CD8-positive, alpha-beta T cell (primary cell): ENCODE measurements at places on chromosomes 12 and 14.

- DNase-seq, result no peak
These were observed 441 bp downstream of the PDE3A start for GRCh38 chr12:20368651-20369304.

GRCh38 chr12:12510551-12510950, 52.1 kb downstream of the DUSP16 start:
- DNase-seq, result no peak

- no peak for DNase-seq
These were observed 37.3 kb downstream of the PTGER2 start for GRCh38 chr14:52351233-52352060.

DNA sequence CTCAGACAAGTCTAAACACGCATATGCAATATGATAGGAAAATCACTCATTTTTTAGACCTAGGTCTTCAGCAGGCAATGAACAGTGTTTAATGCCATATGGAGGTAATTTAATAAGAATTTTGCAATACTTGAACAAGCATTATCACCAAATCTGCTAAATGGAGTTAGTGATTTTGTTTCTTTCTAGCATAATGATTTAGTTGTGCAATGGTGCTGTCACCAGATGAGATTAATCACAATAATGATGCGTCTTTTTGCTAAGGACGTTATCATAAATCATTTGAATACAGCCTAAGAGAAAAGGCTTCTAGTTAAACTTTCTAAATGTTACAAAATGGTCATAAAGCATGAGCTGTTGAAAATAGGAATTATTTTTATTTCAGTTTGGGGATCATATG, 170.0 kb upstream of the SLC16A7 start:
- DNase-seq, result no peak

DNA sequence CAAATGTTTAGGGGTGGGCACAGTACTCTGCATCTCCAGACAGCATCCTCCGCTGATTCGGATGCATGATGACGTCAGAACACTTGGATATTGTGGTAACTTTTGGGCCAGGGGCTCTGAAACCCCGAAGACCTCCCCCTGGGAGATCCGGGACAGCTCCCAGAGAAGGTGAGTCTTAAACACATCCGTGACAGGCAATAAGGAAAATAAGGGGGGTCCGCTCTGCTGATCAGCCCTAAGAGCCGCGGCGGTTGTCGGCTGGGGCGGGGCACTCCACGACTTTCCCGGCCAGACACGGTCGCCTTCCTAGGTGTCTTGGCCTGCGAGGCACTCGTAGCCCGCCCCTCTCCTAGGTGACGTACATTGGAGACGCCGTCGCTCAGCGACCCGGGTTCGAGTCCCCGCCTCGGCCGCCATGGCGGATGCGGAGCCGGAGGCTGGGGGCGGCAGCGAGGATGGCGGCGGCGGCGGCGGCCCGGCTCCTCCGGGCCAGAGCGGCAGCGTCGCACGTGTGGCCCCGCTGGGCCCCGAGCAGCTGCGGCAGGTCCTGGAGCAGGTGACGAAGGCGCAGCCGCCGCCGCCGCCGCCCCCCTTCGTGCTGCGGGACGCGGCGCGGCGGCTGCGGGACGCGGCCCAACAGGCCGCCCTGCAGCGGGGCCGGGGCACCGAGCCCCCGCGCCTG, at the start of gene ZNF839:
TSS of gene ZNF839 (plus strand) at position 396 of the 682 bp plus-strand sequence. CDS start at position 416, 20 bp downstream.
- peak; percentile 89 for DNase-seq

DNA sequence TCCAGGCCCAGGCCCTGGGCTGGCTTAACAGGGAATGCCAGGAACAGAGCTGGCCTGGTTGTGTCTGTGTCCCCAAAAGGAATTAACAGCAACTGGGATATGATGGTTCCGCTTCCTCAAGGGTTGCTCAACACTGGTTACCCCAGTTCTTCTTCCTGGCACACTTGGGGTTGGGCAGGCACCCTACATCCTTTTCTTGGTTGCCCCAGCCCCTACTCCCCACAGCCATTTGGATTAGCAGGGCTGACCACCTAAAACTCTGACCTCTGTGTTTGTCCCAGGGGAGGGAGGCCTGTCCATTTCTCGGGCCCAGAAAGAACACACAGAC, 30.8 kb downstream of the NCKAP5L start:
- DNase-seq, result no peak

DNA sequence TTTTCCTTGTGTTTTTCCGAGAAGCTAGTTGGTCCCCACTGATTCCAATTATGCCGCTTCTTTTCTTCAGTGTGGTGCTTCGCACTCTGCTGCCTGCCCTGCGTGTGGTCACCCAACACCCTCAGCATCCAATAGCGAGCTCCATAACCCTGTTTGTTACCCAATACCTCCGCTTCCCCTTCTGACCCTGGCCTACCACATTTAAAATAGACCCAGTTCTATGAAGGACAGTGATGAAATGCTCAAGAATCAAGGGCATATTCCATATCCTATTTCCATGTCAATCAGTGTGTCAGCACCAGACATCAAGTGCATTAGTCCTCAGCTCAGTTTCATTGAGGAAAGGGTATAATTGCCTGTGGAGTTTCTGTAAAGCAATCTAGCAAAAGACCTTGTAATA, 9.5 kb downstream of the NDRG2 start:
- DNase-seq, result no peak

- no peak for DNase-seq
These were observed 128.6 kb downstream of the CRADD start for GRCh38 chr12:93805736-93806141.

DNA sequence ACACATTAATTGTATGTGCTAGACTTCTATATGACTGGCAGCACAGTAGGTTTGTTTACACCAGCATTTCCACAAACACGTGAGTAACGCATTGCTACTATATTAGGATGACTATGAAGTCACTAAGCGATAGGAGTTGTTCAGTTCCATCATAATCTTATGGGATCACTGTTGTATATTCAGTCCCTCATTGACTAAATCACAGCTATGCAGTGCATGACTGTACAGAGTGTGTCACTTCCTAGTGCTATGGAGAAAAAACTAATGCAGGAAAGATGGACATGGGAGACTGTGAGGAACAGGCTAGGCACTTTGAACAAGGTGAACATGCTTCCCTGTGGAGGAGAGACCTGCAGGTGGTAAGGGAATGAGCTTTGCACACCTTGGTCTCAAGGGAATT, 259.8 kb downstream of the NUAK1 start:
- DNase-seq, result no peak

DNA sequence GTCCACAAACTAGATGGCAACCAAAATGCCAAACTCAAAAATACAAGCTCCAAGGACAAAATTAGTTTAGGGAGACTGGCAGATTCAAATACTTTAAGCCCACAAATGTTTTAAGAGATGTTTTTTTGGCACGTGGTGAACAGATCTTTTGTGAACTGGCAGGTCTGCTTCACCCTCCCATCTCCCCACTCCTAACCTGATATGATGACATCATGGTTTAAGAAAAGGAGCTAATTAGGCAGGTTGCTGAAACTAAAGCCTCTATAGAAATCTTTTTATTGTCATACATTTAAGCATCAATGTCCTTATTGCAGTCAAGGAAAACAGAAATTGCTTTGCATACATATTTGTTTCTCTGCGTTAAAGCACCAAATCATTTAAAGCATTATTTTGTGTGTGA, 5.8 kb downstream of the LRIG3 start:
- DNase-seq, result no peak

- DNase-seq, result peak; percentile 77
These were observed 55.8 kb upstream of the VRK1 start for GRCh38 chr14:96741151-96741977.

DNA sequence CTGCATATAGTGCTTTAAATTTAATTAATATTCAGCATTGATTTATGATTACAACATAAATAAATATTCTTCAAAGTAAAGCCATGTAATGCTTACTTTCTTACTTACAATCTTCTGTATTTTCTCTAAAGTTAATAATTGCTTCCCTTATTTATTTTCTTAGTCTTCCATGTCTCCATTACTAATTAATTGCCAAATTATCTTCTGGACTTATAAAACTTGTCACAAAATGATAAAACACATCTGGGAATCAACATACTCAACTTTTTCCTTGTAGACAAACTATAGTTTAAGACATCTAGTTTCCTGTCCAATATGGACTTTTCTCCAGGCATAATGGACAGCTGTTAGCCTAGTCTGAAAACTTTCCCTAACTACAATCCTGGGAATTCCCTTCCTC, 466.6 kb downstream of the FLRT2 start:
- DNase-seq, result no peak

DNA sequence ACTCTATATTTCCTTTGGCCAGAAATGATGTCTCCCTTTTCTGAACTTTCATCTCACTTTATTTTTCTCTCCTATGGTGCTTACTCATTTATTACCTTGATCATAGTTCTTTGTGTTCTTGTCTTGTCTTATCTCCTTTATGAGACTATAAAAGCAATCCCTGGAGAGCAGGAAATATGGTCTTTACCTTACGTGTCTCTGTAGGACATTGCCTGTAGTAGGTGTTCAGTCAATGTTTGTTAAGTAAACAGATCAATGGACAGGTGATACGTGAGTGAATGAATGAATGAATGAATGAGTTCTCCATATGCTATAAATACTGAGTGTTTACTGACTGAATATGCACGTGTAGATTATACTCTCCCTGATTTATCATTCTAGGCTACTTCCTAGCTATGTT, 193.7 kb upstream of the HMGA2 start:
- DNase-seq, result no peak

GRCh38 chr14:89388853-89389252, 28.2 kb downstream of the FOXN3 start:
- DNase-seq, result no peak

DNA sequence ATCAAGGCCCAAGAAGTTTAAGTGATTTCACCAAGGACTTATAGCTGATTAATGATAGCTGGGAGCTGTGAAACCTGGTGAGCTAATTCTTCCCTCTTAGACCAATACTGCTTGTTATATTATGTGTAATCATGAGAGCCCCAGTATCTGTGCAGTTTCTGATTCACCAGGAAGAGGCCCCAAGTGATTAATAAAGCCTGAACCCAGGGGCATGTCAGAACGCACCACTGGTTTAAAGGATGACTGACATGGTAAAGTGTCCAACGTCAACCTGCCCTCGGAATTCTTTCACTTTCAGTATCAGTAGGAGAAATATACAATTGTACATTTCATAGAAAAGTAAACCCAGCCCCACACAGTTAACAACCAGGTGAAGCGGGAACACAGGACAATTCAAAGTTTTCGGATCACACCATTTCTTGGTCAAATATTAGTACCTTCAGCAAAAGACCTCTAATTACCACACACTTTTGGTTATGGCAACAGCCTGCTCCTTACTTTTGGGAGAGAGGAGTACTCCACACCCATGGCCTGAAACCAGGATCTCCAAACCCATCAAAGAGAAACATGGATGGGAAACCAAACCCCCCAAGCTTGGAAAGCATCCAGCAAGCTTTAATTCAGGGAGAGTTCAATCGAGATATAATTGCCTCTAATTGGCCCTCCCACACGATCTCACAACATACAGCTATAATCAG, 28.5 kb downstream of the TMCC3 start:
- no peak for DNase-seq

DNA sequence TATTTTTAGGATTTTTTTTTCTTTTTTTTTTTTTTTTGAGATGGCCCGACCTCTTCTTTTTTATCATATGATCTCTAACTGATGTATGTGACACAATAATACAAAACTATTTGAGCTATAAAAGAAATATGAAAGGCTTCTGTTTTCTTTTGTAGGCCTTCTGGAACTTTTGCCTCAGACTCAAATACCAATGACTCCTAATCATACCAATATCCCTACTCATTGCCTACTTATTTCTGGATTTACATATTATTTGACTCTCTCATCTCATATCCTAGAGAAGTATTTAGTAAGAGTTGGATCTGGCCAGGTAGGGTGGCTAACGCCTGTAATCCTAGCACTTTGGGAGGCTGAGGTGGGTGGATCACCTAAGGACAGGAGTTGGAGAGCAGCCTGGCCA, 12.7 kb upstream of the WDR89 start:
- no peak for DNase-seq

DNA sequence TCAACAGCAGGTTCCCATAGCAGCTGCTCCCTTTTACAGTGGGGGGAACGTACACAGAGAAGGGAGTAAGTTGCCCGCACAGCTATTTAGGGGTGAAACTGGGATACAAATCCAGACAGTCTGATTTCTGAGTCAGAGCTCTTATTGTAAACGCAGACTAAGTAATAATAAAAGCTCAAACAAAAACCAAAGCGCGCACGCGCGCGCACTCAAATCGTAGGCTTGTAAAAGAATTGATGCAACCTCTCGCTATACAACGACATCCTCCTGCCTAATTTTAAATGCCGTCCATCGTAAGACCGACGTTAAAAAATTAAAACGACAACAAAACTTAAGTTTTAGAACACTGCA, 747 bp upstream of the DACT1 start:
- DNase-seq, result no peak

DNA sequence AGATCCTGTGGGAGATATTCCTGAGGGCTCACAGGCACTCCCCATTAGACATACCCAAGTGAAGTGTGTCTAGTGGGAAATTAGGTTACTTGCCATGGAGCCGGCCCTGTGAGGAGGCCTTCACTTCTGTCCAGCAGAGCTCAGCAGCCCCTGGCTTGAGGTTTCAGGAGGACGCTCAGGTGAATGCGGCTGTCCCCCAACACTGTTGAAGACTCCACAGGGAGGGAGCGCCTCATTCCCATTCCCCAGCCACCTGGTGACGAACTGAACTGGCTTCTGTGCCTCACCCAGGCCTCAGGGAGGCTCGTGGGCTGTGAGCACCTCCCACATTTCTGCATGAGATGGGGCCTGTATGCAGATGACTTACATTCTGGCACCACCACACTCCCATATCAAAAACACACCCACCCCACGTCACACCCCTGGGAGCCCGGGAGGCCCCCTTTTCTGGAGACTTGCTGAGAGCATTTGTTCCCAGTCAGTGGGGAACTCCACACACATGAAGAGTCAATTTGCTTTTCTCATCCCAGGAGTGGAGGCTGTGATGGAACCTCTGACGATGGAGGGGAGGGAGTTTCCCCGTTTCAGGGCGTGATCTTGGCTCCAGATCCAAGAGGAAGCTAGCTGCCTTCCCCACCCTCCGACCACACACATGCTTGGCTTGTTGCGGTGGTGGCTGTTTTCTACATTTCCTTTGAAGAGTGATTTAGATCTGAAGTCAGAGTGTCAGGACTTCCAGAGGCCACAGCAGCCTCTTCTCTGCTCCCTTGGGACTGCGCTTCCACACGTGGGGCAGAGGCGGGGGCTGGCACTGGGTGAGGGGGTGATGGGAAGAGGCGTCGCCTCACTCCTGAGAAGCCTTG, 120.7 kb downstream of the ADGRD1 start:
- DNase-seq, result no peak
